ENCODE measurements at places on chromosomes 3 and 15.

GRCh38 chr15:40340740-40341400 is at the start of gene CCDC9B:
Gene CCDC9B (minus strand): TSS chr15:40340939. CDS start chr15:40340819, 120 bp downstream.
- no peak for DNase-seq

GRCh38 chr3:132629928-132630327 is 29.7 kb downstream of the ACAD11 start:
- no peak for DNase-seq

DNA sequence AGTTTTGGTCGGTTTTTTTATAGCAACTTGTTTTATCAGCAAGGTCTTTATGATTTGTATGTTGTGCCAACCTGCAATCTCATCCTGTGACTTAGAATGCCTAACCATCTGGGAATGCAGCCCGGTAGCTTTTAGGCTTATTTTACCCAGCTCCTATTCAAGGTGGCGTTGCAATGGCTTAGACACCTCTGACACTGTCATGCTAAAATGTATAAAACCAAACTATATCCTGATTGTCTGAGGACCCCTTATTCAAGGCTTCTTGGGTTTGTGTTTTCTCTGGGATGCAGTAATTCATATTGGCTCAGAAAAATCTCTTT is 209.0 kb upstream of the ALCAM start:
- no peak for DNase-seq

DNA sequence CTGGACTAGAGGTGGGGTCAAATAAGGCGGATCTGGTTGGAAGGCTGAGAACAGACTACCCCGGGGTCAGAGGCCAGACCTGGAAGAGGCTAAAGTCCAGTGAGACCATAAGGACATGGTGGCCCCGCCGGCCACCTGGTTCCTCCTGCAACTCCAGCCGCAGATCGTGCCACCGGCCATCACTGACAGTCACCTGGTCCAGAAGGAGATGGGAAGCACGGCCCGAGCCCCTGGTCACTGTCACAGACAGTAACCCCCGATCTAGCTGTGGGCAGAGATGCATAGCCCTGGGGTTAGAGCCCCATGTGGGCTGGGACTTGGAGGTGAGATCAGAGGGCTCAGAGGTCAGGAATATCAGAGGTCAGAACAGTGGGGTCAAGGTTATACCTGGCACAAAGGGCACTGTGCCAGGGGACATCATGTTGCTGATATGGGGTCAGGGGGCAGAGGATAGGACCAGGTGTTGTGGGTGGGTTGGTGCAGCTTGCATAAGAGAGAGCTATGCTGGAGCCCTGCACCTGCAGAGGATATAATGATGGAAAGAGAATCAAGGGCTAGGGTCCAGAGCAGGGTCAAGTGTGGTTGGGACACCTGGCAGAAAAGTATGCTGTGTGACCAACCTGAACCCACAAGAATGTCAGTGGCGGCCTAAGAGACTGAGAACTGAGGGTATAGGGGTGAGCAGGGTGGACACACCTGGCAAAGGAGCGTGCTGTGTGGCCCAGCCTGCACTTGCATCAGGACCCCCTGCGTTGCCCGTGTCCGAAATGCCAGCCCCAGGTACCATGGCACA is 9.6 kb downstream of the CELSR3 start:
- DNase-seq = no peak

DNA sequence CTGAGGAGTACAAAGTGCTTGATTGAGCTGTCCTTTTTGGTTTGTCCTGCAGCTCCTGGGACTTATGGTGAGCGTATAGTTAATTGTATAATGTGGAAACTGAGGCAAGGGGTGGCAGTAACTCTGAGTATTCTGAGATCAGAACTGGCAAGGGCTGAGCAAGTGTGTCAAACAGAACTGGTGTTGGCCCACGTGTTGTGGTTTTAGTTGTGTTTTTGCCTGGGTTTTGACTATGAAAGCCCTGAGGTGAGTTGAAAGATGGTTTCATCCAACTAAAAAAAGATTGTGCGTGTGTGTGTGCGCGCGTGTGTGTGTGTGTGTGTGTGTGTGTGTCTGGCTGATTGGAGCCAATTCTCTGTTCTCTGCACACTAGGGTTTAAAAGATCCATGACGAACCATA is 154.1 kb downstream of the EDEM1 start:
- DNase-seq = no peak

GRCh38 chr3:184299488-184300377 is 692 bp downstream of the PSMD2 start:
- no peak for DNase-seq

GRCh38 chr3:25481386-25481785 is 53.3 kb downstream of the RARB start:
- no peak for DNase-seq

- DNase-seq = no peak
Observed at GRCh38 chr3:71078723-71079525, 504.6 kb downstream of the FOXP1 start.

DNA sequence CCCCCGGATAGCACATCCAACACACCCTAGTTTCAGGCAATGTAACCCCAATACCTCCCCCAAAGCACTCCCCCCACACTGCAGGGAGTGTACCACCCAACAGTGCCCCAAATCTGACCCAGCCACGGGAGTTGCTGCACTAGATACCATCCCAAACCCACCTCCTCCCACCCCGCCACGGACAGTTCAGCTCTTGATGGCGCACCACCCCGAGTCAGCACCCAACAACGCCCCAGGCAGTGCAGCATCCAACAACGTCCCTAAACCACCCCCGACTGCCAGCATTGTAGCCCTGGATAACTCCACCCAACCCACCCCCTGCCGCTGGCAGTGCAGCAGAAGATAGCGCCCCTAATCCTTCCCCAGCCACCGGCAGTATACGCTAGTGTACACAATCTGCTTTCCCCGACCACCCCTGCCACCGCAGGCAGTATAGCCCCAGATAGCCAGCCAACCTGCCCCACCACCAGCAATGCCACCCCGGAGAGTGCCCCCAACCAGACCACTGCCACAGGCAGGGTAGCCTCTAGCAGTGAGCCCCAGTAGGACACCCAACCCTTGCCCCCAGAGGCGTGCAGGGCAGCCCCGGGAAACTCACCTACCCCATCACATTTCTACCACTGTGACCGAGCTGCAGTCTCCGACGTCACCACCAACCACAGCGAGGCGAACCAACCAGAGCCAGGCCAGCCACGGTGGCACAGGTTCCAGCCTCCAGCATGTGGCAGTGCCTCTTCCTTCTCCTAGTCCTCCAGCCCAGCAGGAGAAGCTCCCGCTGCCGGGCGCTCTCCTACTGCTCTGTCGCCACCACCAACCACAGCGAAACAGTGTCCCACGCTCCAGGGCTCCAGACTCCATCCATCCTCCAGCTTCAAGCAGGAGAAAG is 178.1 kb downstream of the POTEB3 start:
- no peak for DNase-seq

GRCh38 chr3:193777524-193777923 is 184.5 kb downstream of the OPA1 start:
- no peak for DNase-seq

DNA sequence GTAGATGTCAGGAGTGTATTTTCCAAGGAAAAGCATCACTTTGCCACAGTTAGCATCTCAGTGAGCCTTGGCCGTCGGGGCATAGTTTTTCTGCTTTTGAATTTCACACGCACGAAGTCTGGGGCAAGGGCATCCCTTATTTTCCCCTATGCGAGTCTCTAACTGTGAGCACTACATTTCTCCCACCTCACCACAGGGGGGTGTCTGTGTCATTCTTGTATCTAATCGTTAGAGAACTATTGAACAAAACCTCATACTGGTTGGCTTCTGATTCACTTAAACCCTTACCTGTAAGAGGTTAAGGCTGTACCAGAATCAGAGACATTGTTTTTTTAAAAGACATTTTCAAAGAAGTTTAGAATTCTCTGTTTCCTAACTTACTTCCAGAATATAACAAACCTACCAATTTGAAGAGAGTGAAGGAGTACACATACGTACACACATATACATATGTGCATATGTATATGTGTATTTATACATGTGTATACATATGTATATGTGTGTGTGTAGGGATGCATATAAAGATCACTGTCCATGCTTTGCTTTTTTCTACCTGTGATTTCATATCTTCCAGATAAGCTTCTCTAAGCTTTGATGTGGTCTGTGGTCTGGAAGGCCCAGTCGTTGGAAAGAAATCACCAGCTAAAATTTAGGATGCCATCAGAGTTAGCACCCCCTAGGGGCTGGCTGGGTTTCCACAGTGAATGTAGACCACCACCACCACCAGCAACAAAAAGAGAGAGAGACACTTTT is 49.4 kb downstream of the MYZAP start:
- no peak for DNase-seq
